ENCODE measurements at places on chromosomes 3 and 15.
A peak's percentile ranks its signal among the peaks of the same experiment; 100 is the strongest.

DNA sequence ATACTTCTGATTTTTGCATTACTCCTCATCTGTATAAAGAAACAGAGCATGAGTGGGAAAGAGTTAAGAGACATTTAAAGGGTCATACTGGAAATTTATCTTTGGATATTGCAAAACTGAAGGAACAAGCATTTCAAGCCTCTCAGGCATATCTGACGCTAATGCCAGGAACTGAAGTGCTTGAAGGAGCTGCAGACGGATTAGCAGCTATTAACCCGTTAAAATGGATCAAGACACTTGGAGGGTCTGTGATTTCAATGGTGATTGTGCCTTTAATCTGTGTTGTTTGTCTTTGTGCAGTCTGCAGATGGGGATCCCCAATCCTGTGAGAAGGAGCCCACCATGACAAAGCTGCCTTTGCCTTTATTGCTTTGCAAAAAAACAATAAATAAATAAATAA lies 202.5 kb upstream of the UBE3A start:
- no peak for DNase-seq

DNA sequence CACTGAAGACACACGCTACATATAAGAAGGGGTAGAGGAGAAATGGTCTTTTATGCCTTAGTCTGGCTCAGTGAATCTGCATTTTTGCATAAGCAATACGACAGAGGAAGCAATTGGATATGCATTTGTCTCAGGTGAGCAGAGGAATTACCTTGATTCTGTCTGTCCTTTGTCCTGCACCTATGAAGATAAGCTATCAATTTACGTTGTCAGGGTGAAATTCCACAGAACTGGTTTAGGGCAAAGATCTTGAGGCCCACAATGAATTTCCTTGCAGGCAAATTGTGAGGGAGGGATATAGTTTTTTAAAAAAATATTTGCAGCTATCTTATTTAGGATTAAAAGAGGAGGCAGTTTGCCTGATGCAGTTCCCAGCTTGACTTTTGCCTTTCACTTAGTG lies 31.6 kb upstream of the MASP1 start:
- no peak for DNase-seq

GRCh38 chr15:89095073-89095472 lies 6.8 kb downstream of the ABHD2 start:
- no peak for DNase-seq

DNA sequence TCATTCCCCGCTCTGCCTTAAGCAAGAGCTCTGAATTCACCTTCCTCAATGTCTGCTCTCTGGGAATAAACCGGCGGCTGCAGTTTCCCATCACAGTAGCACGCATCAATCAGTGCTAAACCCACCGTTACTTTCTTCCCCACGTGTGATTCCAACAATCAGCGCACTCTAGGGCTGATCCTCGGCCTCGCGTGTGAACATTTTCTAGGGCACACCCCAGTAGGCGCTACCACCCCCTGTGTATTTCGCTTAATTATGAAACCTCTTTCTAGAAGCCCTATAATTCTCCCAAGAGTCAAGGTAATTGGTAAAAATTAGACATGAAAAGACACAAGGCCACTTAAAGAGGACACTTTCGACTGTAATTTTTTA lies 87.5 kb downstream of the RFTN1 start:
- DNase-seq: no peak

DNA sequence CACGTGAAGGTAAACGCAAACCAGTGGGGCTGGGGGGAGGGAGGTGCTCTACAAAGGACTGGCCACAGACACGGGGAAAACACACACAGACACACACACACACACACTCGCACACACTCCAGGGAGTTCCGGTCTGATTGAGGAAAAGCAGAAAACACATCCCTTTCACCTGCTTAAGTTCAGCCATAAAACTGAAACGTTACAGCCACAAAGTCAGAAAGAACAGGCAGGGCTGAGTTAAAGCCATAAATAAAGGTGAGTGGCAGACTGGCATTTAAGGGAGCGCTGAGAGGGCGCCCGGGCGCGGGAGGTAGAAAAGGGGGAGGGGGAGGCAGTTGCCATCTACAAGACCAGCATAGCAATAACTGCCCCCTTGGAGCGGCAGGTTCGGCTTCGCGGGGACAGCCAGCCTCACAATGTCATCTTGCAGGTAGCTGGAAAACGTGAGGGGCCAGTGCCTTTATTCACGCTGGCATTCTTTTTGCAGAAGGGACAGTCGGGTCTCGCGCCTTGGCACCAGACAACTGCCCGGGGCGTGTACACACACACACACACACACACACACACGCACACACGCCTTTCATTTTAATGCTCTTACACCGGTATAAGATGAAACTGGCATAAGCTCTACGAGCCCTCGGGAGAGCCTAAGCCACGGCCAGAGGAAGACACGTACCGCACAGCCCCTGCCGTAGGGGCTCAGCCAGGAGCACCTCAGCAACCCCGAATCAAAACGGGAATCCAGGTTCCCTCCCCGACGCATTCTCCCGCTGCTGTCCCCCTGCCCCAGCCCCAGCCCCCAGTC lies 866 bp downstream of the TNIK start:
- peak; percentile 15 for DNase-seq

- no peak for DNase-seq
Measured at GRCh38 chr3:134898181-134898754, 103.2 kb downstream of the EPHB1 start.

- no peak for DNase-seq
Measured at GRCh38 chr3:178623666-178624255, 87.5 kb downstream of the KCNMB2 start.

- DNase-seq: no peak
Measured at GRCh38 chr15:25717457-25718168, 145.5 kb downstream of the ATP10A start.

DNA sequence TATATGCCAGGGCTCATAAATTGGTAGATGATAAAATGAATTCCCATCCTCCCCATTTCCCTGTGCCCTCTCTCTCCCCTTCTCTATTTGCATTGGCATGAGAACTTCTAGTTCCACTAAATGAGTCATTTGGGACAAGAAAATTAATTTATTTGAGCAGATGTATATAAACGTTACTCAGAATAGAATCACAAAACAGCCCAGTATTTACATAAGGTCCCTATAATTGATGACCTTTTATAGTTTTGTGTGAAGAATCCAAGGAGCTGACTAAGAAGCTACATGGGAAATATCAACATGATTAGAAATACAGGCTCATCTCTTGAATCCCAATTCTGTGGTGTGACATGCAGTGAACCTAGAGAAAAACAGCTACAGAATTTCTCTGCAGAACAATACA lies 617.7 kb upstream of the NR2F2 start:
- DNase-seq: no peak

GRCh38 chr3:20141851-20142250 lies 44.2 kb downstream of the SGO1 start:
- DNase-seq: peak; percentile 86

- DNase-seq: no peak
Measured at GRCh38 chr3:183577346-183577745, 21.8 kb upstream of the KLHL6 start.

GRCh38 chr15:67716171-67716570 lies 109.1 kb upstream of the SKOR1 start:
- DNase-seq: no peak

- no peak for DNase-seq
Measured at GRCh38 chr3:48399387-48400172, 27.6 kb downstream of the FBXW12 start.

- DNase-seq: no peak
Measured at GRCh38 chr3:194686414-194686815, 732 bp downstream of the FAM43A start.

DNA sequence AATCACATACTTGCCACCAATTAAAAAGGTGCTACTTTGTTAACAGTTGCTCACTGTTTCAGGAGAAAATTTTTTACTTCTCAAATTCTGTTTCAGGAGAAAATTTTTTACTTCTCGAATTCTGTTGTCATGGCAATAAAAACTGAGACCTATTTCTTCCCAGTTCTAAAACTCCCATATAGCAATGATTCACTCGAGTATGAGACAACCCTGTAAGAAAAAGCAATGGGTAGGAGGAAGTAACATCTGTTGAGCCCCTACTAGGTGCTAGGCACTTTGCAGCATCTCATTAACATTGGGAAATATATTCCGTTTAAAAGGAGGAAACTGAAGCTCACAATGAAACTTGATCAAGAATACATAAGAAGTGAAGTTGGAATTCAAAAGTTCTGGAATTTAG lies 35.1 kb upstream of the IGSF11 start:
- no peak for DNase-seq

DNA sequence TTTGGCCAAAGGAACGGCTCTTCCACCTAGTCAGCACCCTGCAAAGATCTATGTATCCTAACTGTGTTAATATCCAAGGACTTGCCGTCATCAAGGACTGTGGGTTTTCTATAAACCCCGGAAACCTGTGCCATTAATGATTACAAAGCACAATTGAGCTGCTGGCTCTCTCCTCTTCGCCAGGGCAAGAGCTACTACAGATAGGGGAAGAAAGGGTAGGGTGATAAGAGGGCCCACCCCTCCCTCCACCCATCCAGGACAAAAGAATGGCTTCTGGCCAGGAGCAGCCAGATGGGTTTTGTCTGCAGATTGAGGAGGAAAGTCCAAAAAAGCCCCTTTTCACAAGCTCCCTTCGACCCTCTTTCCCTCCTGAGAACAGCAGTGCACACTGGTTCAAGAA lies 9.9 kb downstream of the RFT1 start:
- no peak for DNase-seq

GRCh38 chr3:50190936-50191660 lies at the start of gene GNAT1:
Gene GNAT1 (plus strand): TSS chr3:50191610. CDS start chr3:50191726, 116 bp downstream.
- no peak for DNase-seq

DNA sequence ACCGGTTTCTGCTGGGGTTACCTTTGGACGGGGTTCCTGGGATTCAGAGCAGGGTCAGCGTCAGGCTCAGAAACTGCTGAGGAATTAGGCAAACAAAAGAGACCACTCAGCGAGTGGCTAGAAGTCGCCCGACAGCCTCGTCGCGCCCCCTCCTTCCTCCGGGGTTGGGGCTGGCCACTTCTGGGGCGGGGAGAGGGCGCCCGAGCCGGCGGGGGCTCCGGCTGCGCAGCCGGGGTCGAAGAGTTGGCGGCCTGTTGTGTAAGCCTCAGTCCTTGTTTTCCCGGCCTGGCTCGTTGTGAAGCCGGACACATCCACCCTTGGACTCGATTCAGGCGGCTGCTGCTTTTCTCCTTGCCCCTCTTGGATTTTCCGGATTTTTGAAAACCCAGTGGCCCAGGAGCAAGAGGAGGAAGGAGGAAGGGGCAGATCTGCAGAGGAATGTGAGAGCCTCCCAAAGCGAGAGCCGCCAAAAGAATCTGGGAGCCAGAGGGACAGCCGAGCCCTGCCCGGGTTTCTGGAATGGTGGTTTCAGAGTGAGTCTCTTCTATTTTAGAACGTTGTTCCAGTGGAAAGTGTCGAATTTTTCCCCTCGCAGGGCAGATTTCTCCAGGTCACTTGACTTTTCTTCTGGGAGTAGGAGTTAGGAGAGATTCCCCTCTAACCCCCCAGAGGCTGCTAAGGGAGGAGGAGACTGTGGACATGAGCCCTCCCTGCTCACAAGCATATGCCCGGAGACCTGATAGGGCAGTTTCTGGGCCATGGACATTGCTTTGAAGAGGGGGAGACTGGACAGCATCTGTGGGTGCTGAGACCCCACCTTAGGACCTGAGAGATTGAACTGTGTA lies 666 bp downstream of the SNX33 start:
- peak; percentile 72 for DNase-seq

- no peak for DNase-seq
Measured at GRCh38 chr15:77617476-77618230, 15.1 kb downstream of the LINGO1 start.

DNA sequence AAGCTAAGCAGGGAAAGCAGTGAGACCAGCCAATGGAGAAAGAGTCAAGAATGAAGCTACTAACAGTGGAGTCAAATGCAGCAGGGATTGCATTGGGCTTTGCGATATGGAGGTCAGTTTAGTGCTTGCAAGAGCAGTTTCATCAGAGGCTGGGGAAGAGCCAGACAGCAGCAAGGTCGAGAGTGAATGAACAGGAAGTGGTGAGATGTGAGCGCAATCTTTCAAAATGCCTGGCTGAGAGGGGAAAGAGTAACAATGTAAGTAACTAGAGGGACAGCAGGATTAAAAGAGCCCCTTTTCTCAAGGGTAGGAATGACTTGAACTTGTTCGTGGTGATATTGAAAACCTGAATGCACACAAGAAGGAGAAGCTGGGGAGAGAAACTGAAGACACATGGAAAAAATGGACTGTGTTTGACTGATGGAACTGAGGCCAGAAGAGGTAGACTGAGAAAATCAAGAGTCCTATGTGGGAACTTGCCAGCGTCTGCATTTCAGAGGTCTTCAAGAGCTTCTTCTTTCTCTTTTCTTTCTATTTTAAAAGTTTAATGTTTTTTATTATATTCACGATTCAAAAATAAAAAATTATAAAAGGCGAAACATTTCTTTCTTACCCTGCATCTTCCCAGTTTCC lies 30.6 kb upstream of the GPR160 start:
- no peak for DNase-seq

- DNase-seq: no peak
Measured at GRCh38 chr3:4821338-4821737, 157.9 kb upstream of the BHLHE40 start.

DNA sequence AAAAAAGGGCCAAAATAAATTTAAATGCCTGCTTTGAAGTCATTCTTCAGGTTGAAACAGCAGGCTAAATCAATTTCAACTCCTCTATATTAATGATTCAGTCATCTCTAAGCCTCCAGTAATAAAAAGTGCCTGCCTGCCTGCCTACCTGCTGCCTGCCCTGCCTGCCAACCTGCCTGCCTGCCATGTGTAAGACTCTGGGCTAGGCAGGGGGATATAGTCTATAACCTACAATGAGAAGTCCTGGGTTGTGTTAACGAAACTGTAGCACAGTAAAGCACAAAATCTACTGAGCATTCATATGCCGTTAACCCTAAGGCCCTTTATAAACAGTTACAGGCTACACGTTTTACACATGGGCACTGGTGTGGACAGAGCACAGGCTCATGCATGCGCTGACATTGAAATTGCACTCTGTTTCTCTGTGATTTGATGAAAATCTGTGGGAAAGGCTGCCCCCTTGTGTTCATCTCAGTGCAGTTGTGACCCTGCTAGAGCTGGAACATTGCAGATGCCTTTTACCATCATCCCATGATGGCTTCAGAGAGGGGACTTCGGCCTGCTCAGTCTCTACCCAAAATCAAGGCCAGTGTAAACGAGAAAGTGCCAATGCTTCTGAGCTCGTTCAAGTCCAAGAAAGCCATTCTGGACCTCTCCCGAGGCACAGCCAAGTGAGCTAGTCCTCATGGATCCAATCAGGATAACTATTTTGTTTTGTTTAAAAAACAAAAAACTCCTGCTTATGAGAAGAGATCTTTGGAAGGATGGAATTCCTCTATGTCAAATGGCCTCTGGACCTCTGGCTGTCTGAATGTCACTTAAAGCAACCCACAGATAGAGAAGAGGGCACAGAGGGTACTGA lies 64.6 kb downstream of the EFL1 start:
- peak; percentile 60 for DNase-seq

GRCh38 chr3:127547761-127548605 lies 42.5 kb downstream of the TPRA1 start:
- DNase-seq: peak; percentile 69
